Stimulated activated CD8-positive, alpha-beta memory T cell treated with anti-CD3 and anti-CD28 coated beads, Interleukin-15, amount 100 ng/mL, for 24 hours (primary cell): ENCODE measurements at places on chromosomes 5 and 9.

GRCh38 chr5:25241981-25242380, 597.2 kb upstream of the CDH10 start:
- DNase-seq = no peak

DNA sequence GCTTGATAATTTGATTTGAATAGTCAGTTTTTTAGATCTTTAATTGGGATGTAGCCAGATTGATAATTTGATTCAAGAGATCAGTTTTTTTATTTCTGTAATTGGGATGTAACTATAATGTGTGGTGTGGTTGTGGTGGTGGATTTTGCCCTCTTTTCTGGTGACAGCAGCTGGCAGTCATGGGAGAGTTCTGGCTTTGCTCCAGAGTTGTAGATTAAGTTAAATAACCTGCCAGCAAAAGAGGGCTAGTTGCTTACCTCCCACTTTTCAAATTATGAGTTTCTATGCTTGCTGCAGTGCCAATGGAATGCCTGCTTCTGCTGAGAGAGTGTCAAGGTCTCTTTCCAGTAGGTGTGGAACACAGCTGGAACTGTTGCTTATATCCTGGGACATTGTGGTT, 315.1 kb downstream of the CCDC171 start:
- DNase-seq = no peak

DNA sequence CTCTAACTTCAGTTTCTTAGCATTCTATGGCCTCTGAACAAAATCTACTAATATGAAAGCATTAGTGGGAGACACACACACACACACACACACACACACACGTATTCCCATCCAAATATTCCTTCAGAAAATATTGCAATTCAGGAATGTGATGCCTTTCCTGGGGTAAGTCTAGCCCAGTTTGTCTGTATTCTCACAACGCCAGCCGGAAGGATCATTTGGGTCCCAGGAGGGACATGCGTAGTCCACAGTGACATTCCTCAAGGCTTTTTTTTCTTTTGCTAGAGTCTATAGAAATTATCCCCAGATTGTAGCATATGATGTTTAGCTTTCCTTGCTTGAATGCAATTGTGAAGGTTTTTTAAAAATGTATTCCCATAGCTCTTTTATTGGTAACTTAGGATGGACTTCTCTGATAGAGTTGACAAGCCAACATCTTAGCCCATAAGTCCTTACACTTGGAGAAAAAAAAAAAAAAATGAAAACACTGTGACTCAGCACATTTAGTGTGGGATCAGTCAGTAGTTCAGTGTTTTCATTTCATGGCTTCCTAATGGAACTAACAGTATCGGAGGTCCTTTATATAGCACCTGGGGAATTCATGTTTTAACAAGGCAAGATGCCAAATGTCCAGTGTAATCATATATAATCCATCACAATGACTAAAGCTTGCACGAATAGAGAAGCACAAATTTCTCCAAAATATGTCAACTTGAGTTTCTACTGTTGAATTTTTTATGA, 316.5 kb downstream of the DIRAS2 start:
- no peak for DNase-seq

DNA sequence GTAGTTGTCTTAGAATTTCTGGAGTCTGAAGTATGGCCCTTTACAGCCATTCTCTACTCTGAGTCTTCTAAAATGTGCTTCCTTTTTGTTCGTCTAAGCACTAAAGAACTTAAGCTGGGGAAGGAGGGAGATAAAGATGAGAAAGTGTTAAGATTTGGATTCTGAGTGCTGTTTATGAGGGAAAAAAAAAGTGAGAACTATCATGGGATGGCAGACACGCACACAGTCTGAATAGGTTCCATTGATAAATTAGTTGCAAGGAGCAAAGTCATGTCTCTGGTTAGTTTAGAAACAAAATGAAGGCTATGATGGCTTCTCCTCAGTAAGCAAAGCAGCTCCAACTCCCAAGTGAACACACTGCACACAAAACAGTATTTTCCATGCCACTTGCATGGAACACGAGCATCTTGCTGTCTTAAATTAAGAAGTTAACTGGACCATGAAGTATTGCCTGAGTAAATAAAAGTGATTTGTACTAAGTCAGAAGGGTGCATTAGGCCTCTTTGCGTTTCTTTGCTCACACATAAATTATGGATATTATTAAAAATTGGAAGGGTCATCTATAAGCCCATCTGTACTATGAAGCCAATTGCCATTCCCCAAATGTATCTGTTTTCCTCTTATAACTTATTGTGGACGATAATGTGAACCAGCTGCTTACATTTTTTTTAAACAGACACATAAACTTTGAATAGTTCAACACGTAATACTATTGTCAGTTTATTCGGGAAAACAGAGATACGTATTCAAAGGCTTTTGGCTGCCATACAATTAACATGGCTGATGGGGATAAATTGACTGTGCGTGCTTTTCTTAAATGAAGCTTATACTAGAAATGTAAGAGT, 199.3 kb downstream of the SGCD start:
- DNase-seq = no peak

DNA sequence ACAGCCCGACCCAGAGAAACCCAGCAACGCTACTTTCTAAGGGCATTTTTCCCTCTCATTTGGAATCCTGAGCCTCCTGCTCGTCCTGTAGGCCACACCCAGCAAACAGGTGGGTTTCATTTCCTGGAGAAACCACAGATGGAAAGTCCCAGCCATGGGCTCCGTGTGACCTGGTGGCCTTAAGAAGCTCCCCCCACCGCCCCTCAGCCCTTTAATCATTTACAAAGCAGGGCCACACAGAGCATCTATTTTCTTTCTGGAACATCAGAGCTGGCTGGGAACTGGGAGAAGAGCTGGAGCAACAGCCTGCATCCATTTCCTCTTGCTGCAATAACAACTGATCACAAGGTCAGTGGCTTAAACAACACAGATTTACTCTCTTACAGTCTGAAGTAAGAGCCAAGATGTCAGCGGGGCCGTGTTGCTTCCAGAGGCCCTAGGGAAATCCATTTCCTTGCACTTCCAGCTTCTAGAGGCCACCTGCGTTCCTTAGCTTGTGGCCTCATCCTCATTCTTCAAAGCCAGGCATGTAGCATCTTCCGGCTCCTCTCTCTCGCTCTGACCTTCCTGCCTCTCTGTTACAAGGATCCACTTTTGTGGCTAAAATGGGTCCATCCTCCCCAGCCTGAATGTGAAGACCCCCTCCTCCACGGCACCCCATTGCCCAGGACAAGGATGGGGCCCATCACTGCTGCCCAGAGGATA, 40.5 kb downstream of the C9orf50 start:
- DNase-seq = no peak

GRCh38 chr5:179533907-179534306, 16.4 kb upstream of the RUFY1 start:
- DNase-seq = no peak

DNA sequence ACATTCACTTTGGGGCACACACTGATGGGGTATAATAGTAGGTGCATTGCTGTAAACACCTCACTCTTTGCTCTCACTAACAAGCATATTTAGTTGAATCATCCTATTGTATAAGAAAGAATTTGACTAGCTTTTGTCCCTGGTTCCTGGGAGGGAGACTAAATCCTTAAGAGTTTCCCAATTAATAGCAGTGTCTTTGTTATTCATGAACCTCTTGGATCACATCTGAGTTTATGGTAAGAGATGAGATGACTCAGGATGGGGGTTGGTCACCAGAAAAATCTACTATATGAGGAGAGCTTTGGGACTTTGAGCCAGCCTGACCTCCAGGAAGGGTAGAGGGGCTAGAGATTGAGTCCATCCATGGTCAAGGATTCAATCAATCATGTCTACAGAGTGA, 56.8 kb downstream of the PUM3 start:
- no peak for DNase-seq

DNA sequence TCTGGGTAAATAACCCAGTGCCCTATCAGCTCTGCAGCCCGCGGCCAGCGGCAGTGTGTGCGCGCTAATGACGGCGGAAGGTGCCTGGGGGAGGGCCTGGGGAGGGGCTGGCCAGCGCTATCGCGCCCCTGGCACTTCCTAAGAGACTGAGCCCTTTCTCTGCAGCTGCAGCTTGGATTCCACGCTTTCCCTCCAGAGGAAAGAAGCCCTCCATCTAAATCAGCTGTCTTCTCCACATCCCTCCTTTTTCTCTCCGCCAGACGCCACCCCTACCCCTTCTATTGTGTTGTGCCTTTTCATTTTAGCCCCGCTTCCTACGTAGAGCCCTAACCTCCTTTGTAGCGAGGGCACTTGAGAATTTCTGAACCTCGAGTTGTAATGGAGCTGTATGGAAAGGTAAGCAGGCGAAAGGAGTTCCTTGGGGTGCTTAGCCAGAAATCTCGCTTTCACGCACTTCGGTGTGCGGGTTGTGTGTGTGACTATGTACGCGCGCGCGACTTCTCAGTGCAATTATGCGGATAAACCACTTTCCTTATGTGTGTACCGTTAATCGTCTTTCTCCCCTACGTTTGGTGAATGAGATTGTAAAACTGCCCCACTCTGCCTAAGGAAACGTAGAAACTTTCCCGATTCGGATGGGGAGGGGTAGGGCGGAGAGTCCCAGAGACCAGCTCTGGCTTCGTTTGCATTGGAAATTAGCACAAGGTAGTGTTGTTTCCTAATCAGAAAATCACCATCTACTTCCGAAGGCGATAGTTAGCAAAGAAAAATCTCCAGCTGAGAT, 664 bp upstream of the RAB3C start:
- DNase-seq = no peak

- DNase-seq = no peak
Measured at GRCh38 chr5:93886917-93887361, 145.5 kb upstream of the POU5F2 start.

DNA sequence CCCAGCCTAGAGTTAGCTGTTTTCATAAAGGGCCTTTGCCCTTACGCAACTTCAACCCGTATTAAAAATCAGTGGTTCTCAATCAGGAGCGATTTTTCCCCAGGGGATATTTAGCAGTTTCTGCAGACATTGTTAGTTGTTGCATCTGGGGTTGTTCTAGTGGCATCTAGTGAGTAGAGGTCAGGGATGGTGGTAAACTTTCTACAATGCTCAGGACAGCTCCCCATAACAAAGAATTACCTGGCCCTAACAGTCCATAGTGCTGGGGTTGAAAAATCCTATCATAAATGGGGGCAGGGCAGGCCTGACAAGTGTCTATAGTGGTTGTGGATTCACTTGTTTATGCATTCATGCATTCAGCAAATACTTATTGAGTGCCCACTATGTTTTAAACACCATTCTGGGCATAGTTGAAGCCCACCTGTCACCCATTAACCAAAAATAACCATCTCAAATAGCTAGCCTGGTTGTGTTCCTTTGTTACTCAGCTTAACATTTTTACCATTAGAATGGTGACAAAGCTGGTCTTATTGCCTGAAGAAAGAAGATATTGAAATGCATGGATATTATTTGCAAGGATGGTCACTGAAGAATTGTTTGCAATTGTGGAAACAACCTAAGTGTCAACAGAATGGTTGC, 15.9 kb upstream of the FGF1 start:
- DNase-seq = no peak

DNA sequence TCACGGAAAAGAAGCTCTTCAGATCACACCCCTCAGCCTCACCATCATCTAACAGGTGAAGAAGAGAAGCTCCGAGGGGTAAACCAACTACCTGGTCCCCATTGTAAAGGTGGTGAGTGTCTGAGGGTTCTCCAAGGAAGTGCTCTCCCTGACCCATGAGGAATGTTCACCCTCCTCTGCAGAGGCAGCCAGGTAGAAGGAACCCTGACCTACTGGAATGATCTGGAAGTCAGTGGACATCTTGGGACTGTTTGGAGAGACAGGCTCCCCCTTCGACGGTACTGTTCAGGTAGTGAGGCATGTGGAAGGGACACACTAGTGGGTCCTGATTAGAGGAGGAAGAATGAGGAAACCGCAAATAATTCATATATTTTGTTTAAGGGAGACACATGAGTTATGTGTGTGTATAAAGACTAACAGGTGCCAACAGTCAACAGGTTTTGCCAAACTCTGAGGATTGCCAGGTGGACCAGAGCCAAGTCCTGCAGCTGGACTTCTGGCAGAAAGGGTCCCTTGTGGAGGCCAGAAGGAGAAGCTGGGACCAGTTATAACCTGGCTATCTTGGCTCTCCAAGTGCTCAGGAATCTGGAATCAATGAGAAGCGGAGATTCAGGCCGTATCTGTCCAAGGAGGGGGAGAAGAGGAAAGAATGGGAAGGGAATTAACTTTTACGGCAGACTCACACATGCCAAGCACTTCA, 3.0 kb upstream of the ZBTB34 start:
- DNase-seq = no peak

DNA sequence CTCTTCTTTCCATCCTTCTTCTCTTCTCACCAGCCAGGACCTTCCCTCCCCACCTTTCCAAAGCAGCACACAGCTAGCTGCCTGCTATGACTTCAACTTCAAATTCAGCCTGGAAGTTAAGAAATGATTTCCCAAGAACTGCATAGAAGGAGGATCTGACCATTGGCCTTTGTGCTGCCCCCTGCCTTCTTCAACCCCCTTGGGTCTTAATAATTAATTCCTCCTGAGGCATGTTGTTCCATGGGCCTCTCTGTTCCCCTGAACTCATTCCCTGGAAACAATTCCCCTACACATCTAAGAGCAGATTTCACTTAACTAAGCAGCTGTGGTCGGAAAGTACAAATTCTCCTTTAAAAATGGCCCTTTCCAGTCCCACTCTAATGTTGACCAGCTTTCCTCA, 62.4 kb downstream of the ADAMTS12 start:
- DNase-seq = no peak

DNA sequence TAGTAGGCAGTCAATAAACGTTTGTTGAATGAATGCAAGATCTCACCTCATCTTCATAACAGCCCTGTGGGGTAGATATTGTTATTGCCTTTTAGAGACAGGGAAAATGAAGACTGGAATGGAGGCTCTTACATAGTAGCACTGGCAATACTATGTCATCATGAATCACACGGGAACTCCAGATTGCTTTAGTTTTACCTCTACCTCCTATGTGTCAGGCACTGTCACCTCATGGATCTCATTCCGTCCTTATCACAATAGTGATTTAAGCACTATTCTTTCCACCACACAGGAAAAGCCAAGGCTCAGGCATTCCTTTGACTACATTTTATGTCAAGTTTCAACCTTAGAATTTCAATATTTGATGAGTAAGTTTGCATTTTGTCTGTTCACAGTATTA, 2.9 kb upstream of the EPB41L4B start:
- DNase-seq = no peak
